NCI-H446 treated with DMSO at 0.1 percent for 48 hours (cell line): ENCODE measurements at places on chromosomes 1 and 21.

DNA sequence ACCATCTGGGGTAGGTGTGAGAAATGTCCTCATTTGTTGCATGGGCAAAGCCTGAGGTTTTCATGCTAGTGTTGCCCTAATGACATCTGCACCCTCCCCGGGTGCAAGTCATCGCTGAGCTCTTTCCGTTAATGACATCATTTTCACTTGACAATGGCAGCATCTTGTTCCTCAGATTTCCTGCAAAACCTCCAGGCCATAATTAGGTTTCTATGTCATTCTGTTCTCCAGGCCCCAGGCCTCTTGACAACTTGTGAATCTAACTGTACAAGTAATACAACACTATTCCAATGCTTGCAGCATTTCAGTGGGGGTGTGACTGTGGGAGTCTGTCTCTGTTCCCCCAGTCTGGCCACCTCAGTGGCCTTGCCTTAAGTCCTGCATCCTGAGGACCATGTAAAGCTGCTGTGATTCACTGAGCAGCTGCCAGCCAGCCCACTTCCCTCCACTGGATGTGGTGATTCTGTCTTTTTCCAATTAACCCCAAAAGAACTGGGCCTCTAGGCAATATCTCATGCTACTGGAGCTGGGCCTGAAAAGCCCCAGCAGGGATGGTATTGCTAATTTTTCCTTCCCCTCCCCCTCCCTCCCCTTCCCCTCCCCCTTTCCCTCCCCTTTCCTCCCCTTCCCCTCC lies 22.8 kb downstream of the RAB7B start:
- DNase-seq: no peak

DNA sequence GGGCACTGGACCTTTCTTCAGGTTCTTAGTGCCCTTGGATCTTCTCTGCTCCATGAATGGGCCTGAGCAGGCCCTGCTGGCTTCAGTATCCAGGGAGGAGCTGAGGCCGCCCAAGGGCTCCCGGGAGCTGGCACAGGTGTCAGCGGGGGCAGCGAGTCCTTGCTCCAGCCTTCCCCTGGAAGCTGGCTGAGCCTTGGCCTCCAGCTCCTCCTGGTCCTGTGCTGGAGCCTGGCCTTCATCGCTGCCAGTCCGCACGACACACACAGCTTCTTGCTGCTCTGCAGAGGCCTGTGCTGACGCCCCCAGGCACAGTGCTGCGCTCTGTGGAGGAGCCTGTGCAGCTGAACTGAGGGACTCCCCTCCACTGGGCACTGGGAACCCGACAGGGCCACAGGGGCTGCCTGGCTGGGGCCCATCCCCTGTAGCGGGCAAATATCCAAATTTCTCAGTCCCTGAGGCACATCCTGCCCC lies 1.7 kb downstream of the SPOCD1 start:
- no peak for DNase-seq

DNA sequence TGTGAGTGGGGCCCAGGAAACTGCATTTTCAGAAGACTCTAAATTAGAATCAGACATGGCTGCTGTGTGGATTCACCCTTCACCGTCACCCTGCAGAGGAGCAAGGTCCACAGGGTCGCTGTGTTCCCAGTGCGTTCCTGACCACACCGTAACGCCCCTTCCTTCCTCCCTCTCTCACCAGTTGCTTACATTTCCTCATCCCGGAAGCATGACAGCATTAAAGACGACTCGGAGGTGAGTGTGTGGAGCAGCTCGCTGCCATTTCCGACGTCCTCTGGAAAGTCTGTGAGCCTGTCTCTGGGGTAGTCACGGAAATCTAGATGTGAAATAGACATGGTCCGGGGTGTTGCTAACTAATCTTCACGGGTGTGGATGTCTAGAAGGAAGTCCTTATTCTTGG lies 45.9 kb downstream of the FAAP20 start:
- no peak for DNase-seq

DNA sequence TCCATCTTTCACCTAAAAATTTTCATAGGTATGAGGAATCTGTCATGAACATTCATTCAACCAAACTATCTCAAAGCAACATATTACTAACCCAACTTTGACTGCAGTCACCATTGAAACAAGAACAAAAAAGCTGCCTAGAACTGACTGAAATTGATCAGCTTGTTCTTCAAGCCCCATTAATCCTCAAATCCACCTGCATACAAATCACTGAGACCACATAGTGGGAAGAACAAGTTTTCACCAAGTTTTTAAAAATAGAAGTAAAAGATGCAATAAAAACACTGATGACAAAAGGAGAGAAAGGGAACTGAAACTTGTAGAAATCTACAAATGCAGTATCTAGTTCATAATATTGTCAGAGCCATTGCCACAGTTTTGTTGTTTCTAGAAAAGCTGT lies 6.1 kb downstream of the SORT1 start:
- no peak for DNase-seq

GRCh38 chr1:94013367-94013878 lies 104.2 kb upstream of the GCLM start:
- no peak for DNase-seq

- no peak for DNase-seq
These were observed 177.6 kb upstream of the OLFM3 start for GRCh38 chr1:102174259-102174863.

DNA sequence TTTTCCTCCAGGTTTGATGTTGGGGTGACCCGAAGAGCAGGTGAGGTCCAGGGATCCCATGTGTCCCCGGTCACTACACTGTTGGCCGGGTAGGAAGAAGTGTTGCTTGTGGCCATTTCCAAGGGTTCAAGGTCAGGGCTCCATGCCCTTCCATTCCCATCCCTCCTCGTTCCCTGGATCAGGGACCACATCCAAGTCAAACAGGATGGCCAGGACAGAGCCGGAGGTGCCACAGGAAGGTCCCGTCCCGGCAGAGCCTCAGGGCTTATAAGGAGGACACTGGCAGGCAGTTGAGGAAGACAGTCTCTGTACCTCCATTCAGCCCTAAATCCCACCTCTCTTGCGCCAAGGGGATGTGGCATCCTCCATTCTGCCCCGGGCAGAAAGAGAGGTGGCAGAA lies 22.0 kb upstream of the FAM131C start:
- DNase-seq: no peak

- no peak for DNase-seq
These were observed 150.1 kb upstream of the FGGY start for GRCh38 chr1:59146651-59147358.

DNA sequence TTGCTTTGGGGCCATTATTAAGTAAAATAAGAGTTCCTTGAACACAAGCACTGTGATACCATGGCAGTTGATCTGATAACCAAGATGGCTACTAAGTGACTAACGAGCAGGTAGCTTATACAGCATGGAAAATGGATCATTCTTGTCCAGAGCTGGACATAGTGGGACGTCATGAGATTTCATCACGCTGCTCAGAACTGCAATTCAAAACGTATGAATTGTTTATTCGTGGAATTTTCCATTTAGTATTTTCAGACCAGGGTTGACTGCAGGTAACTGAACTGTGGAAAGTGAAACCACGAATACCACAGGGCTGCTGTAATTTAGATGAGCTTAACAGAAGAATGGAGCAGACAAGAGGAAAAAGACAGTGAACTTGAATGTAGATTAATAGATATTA lies 38.9 kb downstream of the CCDC18 start:
- no peak for DNase-seq

DNA sequence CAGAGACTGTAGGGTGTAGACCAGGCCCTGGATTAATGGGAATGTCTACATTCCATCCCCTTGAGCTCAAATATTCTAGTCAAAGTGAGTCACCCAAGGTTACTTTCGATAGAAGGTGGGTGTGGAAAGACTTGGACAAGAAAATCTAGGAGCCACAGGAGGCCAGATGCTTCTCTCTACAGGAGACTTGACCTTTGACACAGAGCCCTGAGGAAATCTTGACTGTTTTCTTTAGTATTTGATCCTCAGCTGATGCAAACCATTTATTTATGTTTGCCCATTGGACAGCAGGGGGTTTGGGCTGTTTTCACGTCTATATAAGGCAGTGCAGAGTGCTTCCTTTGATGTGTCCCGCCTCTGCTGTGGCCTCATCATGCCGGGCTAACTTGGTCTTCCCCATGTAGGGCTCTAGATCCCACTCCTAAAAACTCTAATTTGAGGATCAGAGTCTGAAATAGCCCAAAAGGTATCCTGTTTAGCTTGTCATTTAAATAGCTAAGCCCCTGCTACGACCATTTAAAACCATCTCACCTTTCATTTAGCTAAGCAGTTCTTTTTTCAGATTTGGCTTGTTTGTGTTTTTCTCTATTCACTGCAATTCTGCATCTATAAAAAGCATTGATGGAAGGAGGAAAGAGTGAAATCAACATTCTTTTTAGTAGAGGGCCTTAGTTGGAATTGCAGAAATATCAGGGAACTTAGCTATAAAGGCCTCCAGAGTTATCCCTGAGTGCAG lies 15.5 kb upstream of the MAP3K7CL start:
- DNase-seq: no peak

DNA sequence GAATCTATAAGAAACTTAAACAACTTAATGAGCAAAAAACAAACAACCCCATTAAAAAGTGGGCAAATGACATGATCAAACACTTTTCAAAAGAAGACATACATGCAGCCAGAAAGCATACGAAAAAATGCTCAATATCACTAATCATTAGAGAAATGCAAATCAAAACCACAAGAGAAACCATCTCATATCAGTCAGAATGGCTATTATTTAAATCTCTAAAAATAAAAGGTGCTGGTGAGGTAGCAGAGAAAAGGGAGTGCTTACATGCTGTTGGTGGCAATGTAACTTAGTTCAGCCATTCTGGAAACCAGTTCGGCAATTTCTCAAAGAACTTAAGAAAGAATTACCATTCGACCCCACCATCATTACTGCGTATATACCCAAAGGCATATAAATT lies 147.7 kb downstream of the FAF1 start:
- DNase-seq: no peak

GRCh38 chr1:183137782-183138181 lies 48.3 kb upstream of the LAMC2 start:
- DNase-seq: no peak

DNA sequence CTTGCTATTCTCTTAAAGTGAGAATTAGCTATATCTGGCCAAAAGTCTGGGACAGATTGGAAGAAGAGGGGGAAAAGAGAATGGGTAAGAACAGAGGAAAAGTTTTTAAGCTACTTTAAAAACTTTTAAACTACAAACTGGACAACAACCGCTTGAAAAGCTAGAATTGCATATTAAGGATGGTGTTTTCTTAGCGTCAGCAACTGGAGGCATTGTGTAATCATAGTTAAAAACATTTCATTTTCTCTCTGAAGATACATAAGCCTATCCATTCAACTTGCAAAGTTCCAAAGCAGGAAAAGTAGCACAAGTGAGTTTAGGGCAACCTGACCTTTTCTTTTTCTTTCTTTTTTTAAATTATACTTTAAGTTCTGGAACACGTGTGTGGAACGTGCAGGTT lies 10.9 kb downstream of the PBX1 start:
- DNase-seq: no peak

- no peak for DNase-seq
These were observed 224.9 kb upstream of the FGGY start for GRCh38 chr1:59071876-59072582.

DNA sequence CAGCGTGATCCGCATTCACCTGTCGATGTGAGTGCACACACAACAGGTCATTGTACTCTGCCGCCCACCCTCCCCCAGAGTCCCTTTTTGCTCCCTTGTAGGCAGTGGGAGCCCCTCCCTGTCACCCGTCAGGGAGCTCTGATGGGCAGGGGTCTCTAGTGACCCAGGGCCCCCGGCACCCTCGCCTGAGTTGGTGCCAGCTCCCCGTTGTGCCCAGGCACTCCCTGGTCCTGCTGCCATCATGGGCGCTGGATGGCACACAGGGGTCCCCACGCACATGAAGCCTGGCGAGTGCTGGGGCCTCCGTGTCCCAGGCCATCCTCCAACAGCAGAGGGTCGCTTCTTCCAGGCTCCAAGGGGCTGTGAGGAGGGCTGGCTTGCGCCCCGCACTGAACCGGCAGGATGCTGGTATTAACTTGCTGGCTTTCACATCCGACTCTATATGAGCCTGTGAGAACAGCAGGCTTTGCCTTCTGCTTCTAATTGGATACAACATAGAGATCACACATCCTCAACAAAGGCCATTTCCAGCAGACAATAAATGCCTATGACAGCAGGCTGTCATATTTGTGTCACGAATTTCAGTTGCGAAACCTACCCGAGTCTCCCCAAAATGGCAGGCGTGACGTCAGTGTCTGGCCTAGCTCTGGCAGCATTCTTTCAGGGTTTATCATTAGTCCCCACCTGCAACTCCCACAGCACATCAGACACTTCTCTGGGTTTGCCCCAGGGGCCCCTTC lies 35.4 kb downstream of the KIAA1614 start:
- DNase-seq: no peak

DNA sequence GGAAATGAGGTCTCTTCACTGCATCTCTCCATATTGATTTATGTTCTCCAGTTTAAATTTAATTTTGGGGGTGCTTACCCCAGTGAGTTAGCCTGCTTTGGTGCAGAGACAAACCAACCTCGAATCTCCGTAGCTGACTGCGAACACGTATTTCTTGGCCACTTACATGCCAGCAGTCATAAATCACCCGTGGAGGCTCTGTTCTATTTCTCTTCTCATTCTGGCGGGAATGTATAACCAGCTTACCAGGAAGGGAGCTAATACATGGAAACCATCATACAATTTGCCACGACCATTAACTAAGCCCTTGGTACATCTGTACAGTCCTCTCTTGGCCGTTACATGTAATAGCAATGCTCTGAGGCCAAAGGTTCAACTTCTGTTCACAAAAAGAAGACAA lies 148.0 kb downstream of the PLA2G4A start:
- no peak for DNase-seq
